GM23338 (cell line): ENCODE measurements at places on chromosomes 13 and 19.

- DNase-seq, result no peak
Measured at GRCh38 chr13:40028446-40028845, 373.0 kb downstream of the COG6 start.

- DNase-seq, result no peak
Measured at GRCh38 chr13:35763782-35764123, 287.3 kb upstream of the MAB21L1 start.

- DNase-seq, result no peak
Measured at GRCh38 chr13:44868397-44868796, 120.9 kb downstream of the NUFIP1 start.

- DNase-seq, result no peak
Measured at GRCh38 chr13:33175991-33176390, 109.6 kb downstream of the STARD13 start.

- no peak for DNase-seq
Measured at GRCh38 chr19:48203222-48203793, 32.8 kb downstream of the ZSWIM9 start.

GRCh38 chr19:29714371-29714952 is 599 bp downstream of the C19orf12 start:
- DNase-seq, result no peak

DNA sequence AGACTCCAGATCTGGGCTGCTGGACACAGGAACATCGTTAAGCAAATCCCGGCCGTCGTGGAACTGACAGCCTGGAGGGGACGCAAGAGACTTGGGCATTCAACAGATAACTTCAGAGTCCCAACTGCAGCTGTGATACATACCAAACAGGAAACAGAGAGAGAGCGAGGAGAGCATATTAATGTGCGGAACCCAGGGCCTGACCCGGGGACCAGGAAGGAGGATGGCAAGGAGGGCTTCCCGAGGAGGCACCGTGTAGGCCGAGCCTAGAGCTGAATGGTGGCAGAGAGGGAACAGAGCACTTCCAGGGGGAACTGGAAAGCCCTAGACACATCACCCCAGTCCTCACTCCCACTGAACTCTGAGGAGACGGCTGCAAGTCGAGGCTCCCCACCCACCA is 68.1 kb downstream of the SIPA1L3 start:
- no peak for DNase-seq

DNA sequence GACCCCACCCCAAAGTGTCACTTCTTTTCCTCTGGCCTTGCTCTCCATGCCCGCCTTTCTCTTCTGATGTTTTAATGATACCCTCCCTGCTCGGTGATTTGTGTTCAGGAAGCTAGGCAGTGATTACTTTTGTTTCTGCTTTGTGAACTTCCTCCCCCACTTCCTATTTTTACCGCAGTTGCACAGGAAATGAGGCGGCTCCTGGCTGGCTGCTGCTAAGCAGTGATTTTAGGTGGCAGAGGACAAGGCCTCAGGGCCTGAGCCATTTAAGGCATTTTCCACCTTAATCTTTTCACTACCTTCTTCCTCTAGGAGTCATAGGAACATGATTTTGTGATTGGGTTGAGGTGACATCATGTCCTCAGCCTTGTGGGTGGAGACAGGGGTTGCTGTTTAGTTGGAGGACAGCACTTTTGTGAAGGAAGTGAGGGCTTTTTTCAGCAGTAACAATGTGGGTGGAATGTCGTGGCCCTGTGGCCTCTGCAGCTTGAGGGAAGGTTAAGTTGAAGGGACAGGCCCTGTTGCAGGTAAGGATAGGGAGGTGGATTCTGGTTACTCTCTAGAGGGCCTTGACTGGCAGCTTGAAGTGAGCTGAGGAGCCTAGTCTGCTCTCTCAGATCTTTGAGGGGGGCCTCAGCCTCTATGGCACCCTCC is 15.7 kb downstream of the GARRE1 start:
- peak; percentile 69 for DNase-seq

DNA sequence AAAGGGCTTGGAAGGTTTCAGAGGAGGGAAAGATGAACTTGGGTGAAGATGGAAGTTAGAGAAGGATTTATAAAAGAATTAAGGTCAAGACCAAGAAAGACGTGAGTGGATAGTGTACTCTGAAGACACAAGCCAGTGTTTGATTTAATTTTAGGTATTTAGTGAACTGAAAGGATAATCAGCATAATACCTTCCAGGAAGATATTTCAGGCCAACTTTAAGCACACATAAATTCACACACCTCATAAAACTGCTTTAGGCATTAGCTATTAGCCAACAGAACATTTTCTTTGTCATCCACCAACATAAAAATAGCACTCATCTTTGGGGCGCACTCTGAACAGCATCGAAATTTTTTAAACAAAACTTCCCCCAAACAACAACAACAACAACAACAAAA is 71.7 kb upstream of the CSNK1A1L start:
- DNase-seq, result no peak

GRCh38 chr19:14091813-14092462 is 1.4 kb upstream of the SAMD1 start:
- peak; percentile 65 for DNase-seq

DNA sequence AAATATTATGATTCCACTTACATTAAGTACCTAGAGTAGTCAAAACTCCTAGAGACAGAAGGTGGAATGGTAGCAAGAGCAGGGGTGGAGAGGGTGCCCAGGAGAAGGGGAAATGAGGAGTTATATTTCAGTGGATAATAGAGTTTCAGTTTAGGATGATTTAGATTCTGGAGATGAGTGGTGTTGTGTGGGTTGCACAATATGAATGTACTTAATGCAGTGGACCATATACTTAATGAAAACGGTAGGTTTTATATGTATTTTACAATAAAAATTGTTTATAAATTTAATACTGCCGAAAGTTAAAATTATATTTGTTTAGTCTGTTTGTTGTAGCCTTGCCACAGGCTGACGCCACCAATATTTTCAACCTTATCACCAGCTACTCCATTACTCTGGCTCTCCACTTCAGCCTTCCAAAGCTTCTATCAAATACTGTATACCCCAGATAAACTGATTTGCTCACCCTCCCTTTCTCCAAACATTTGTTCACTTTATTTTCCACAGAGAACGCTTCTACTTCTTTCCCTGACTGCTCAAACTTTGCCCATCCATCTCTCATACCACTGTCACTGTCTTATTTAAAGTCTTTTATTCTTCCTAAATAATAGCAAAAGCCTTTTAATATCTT is 1.4 kb upstream of the RBM26 start:
- no peak for DNase-seq

GRCh38 chr13:30927595-30927994 is 4.9 kb upstream of the TEX26 start:
- DNase-seq, result no peak

- no peak for DNase-seq
Measured at GRCh38 chr13:26019881-26020870, 31.6 kb downstream of the SHISA2 start.

GRCh38 chr13:93235258-93236015 is 8.8 kb downstream of the GPC6 start:
- DNase-seq, result no peak

GRCh38 chr19:46602392-46603194 is 1.5 kb downstream of the CALM3 start:
- peak; percentile 28 for DNase-seq

DNA sequence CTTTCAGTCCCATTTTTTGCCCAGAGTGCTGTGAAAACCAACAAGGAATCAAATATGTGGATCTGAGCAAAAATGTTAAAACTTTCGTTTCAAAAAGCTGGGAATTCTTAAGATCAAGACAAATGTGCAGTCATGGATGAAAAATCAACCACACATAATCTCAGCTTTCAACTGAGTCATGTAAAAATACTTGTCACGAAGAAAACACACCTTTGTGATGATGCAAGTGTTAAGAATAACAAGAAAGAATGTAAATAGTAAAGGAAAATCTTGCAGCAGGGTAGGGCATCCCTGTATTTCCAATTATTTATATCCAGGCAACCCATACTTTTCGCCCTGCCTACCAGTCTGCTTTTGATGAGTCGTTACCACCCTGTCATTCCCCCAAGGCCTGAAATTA is 27.4 kb upstream of the DCLK1 start:
- no peak for DNase-seq

- DNase-seq, result peak; percentile 90
Measured at GRCh38 chr13:36298535-36299068, 988 bp upstream of the CCDC169 start.

GRCh38 chr13:111640006-111640405 is 319.6 kb downstream of the TEX29 start:
- DNase-seq, result no peak

DNA sequence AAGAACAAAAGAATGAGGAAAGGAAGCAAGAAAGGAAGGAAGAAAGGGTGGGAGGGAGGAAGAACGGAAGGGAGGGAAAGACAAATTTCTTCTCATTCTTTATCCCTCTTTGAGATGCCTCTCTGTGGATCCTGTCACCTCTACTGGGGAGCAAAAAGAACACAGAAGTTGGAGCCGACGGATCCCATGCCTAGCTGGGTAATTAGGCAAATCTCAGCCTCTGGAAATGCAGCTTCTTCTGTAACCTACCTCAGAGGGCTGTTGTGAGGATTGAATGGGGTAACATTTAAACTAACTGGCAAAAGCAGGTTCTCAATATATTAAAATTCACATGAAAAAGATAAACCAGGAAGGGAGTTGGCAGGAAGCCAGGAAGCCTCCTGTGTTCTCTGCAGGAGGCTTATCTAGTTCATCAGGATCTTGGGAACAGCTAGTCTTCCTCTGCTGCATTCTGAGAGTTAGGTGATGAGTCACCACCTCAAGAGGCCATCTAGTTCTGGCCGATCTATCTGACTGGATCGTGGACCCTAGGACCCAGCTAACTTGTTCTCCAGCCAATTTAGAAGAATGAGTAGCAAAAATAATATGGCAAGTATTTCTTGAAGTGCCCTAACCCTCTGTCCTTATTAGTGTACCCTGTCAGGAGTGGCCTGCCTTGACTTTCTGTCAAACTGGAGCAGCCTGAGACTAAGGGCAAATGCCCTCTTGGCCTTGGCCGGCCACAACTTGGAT is 15.2 kb upstream of the CPB2 start:
- DNase-seq, result no peak

DNA sequence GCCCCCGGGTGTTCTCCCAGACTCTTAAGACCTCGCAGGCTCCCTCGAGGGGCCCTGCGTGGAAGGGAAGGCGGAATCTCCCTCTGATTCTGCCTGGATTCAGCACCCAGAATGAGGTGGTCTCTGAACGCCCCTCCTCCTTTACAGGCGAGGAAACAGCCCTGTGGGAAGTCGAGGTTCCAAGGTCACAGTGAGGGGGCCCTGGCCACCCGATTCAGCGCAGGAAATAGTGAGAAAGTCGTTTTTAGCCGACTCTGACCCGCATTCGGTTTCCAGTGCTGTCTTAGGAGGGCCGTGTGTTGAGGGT is 1.1 kb downstream of the BSG start:
- peak; percentile 9 for DNase-seq

DNA sequence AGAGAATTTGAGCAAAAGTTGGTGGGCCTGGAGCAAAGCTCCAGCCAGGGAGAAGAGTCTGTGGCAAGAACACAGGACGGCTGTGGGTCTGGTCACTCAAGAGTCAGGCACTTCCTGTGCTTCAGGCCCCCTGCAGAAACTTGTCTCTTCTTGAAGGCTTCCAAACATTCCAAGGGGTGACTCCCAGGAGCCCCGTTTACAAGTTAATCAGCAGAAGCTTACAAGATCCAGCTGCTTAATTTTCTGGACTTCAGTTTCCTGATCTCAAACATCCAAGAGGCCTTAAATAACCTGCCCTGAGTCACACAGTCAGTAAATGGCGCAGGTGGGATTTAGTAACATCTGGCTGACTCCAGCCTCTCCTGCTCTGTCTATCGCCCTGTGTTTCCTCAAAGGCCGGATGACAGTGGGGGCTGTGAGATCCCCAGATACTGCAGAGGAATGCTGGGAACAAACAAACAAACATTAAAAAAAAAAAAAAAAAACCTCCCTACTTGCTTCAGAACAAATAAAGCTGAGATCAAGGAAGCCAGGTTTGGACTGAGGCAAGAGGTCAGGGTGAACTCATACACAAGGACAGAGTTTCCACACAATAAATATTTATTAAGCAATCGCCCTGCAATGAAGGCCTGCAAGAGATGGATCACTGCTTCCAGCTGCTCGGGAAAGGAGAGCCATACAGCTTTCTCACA is 175.4 kb upstream of the RFC3 start:
- no peak for DNase-seq

DNA sequence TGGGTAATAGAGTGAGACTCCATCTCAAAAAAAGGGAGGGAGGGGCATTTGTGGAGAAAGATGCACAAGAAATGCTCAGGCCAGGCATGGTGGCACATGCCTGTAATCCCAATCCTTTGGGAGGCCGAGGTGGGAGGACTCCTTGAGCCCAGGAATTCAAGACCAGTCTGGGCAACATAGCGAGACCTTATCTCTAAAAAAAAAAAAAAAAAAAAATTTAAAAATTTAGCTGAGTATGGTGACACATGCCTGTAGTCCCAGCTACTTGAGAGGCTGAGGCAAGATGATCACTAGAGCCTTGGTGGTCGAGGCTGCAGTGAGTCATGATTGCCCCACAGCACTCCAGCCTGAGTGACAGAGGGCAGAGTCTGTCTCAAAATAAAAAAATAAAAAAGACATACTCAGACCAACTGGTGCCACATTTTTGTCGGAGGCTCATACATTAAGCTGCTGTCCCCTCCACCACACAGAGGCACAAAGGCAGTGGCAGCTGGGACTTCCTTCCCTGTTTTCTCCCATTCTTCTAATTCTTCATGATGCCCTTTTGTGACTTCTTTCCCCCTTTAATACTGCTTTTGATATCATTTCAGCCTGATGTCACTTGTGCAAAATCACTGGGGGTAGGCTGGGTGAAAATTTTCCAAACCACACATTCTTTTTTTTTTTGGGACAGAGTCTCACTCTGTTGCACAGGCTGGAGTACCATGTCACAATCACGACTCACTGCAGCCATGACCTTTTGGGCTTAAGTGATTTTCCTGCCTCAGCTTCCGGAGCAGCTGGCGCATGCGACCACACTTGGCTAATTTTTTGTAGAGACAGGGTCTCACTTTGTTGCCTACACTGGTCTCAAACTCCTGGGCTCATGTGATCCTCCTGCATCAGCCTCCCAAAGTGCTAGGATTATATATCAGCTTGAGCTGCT is 26.8 kb upstream of the CXCL17 start:
- DNase-seq, result no peak

DNA sequence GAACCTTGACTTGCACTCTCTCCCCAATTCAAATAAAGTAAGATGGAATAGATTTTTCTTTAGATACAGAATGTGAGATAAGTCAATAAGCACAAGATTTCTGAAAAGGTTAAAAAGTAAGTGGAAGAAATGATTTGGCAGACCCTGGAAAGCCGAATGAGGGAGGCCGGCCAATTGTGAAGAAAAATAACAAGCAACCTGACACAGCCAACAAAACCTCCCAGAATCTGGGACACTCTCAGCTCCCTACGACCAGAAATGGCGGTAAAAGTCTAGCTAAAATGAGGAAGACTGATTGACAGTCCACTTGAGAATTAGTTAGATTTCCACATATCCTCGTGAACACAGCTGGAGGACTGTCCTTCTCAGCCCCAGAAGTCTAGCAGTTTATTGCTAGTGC is 85.4 kb downstream of the KLF12 start:
- DNase-seq, result no peak

DNA sequence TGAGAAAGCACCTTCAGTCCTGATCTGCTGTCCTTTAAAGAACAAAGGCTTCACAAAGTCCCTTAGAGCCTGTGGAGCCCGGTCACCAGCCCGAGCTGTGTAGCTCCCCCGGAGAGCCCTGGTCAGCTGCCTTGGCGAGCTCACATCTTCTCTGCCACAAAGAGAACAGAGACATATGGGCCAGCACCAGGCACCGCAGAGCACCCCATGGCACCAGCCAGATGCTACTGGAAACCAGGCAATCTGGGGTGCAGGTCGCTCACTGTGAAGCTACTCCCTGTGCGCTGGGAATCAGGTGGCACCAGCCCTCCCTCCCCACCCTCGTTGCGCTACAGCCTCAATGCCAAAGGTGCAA is 44.3 kb upstream of the F7 start:
- DNase-seq, result no peak

GRCh38 chr19:19059837-19060611 is 3.8 kb upstream of the SLC25A42 start:
- DNase-seq, result no peak
